Fibroblast of lung (primary cell): ENCODE measurements at places on chromosomes 2 and 18.
A peak's percentile ranks its signal among the peaks of the same experiment; 100 is the strongest.

GRCh38 chr2:4762951-4763376 is 929.2 kb upstream of the SOX11 start:
- H3K4me3 ChIP-seq, result no peak overlapping the region
- H3K27ac ChIP-seq, result no peak overlapping the region

GRCh38 chr18:24071779-24072178 is 57.2 kb downstream of the TTC39C start:
- no peak overlapping the region for H3K27ac ChIP-seq
- no peak overlapping the region for H3K4me3 ChIP-seq
- no peaks in the 10 kb centered on the region for H3K36me3 ChIP-seq
- H3K27me3 ChIP-seq, result no peaks in the 10 kb centered on the region
- H3K4me1 ChIP-seq, result peaks cover 6% of the 10 kb centered on the region
- DNase-seq, result no peak

GRCh38 chr2:222883420-222883819 is 22.6 kb downstream of the ACSL3 start:
- DNase-seq, result peak; percentile 66
- H3K27me3 ChIP-seq, result no peaks in the 10 kb centered on the region
- no peak overlapping the region for H3K27ac ChIP-seq
- H3K4me1 ChIP-seq, result no peaks in the 10 kb centered on the region
- no peaks in the 10 kb centered on the region for H3K36me3 ChIP-seq
- no peak overlapping the region for H3K4me3 ChIP-seq

DNA sequence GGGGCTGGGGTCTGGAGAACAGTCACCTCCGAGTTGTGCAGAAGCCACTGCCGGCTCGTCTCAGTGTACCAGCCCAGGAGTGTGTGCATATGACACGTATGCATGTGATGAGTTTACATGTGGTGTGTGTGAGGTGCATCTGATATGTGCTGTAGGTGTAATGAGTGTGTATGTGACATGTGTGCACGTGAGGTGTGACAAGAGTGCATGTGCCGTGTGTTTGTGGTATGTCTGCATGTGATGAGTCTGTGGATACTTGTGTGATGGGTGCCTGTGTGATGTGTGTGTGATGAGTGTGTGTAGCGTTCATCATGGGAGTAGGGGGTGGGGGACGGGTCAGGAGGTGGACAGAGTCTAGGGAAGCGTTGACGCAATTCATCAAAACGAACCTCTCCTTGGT is 12.8 kb downstream of the NTSR2 start:
- no peak overlapping the region for H3K4me3 ChIP-seq
- H3K27me3 ChIP-seq, result peaks cover 9% of the 10 kb centered on the region
- no peak overlapping the region for H3K27ac ChIP-seq
- DNase-seq, result no peak

DNA sequence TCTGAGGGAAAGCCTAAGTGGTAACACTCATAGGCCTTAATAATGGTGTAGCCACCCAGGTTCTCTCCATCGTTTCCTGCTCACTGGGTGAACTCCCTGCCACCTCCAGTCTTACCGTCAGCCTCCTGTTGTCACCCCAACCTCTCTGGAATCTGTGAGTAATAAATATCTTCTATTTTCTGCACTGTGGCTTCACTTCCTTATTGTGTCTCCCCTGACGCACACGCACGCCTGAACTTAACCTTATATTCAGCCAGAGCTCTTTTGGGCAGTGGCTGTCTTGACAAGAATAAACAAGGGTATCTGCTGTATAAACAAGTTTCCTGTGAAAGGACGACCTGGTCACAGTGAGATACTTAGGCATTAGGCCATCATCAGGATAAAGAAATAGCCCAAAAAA is 467.2 kb downstream of the SPAG16 start:
- H3K27ac ChIP-seq, result no peak overlapping the region
- no peaks in the 10 kb centered on the region for H3K4me1 ChIP-seq
- DNase-seq, result no peak
- no peaks in the 10 kb centered on the region for H3K36me3 ChIP-seq

DNA sequence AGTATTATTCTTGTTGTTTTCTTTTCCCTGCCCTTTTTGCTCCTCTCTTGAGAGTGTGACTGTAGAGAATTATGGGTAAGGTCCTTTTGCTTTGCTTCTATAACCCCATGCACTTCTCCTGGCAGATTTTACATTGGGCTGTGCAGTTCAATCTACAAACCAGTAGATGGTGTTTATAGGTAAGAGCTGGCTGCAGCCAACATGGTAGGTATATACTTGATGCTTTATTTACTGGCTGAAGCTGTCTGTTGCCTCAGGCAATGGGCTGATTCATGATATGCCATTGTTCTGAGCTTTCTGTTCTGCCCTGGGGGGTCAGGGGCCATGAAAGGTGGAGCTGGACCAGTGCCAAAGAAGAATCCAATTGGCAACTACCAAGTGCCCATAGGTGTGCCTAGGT is 48.3 kb upstream of the MYL1 start:
- H3K36me3 ChIP-seq, result no peaks in the 10 kb centered on the region
- H3K27ac ChIP-seq, result no peak overlapping the region
- H3K4me1 ChIP-seq, result no peaks in the 10 kb centered on the region

- H3K27me3 ChIP-seq, result no peaks in the 10 kb centered on the region
- no peak overlapping the region for H3K4me3 ChIP-seq
- no peaks in the 10 kb centered on the region for H3K4me1 ChIP-seq
- no peak overlapping the region for H3K27ac ChIP-seq
- H3K36me3 ChIP-seq, result no peaks in the 10 kb centered on the region
These were observed 1693.4 kb upstream of the SLC39A10 start for GRCh38 chr2:193963472-193964119.

DNA sequence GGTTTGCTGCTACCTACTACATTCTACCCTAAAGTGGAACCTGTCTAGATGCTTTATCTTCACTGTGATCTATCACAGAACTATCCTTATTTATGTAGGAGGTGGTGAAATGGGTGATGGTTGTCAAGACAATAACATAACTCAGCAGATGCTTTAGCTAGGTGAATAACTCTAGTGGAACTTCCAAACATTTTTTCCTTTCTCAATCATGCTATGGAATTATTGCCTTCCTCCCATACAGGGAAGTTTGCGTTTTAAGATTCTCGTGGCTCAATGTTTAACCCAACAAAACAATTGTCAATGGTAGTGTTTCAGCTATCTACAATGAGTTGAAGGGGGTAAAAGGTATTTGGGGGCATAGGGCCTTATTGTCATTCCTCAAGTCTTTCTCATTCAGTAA is 82.6 kb upstream of the GLI2 start:
- H3K36me3 ChIP-seq, result no peaks in the 10 kb centered on the region
- no peak for DNase-seq
- peaks cover 12% of the 10 kb centered on the region for H3K27me3 ChIP-seq
- no peak overlapping the region for H3K4me3 ChIP-seq

GRCh38 chr18:9039441-9040071 is 62.9 kb upstream of the NDUFV2 start:
- H3K27me3 ChIP-seq, result no peaks in the 10 kb centered on the region
- no peaks in the 10 kb centered on the region for H3K36me3 ChIP-seq

DNA sequence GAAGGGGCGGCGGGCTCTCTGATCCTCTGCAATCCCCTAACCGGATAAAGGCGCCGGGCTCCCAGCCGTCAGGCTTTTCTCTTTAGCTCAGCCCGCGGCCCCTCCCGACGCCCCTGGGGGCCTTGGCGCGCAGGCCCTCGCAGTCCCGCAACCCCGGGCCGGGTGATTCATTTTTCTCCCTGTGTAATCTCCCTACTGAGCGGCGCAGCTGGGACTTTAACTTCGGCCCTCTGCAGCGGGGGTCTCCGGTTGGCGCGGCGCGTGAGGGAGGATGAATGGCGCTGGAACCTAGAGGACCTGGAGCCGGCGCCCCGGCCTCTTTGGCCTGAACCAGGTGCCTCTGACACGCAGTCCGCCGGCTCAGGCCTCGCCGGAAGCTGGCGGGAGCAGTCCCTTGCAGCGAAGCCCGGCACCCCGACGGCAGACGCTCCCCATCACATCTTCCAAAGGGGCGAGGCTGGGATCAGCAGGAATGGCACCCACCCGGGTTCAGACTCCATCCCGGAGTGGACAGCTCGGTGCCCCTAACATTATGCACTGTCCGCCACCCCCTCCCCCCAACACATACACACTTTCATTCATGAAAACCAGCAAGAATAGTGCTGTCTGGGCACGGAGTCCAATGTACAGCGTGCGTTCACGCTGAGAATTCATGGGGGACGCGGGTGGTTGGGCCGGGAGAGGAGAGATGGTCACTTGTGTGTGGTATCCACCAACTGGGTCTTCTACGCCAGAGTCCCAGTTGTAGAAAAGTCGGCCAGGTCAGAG is 1.2 kb downstream of the CNGA3 start:
- no peak overlapping the region for H3K4me3 ChIP-seq
- H3K4me1 ChIP-seq, result no peaks in the 10 kb centered on the region
- peaks cover 56% of the 10 kb centered on the region for H3K27me3 ChIP-seq

GRCh38 chr2:101657787-101658186 is 39.7 kb upstream of the MAP4K4 start:
- no peak overlapping the region for H3K27ac ChIP-seq
- no peak for DNase-seq
- no peaks in the 10 kb centered on the region for H3K27me3 ChIP-seq
- H3K4me3 ChIP-seq, result no peak overlapping the region
- H3K4me1 ChIP-seq, result no peaks in the 10 kb centered on the region
- no peaks in the 10 kb centered on the region for H3K36me3 ChIP-seq
